ENCODE measurements at places on chromosomes 6 and 20.

DNA sequence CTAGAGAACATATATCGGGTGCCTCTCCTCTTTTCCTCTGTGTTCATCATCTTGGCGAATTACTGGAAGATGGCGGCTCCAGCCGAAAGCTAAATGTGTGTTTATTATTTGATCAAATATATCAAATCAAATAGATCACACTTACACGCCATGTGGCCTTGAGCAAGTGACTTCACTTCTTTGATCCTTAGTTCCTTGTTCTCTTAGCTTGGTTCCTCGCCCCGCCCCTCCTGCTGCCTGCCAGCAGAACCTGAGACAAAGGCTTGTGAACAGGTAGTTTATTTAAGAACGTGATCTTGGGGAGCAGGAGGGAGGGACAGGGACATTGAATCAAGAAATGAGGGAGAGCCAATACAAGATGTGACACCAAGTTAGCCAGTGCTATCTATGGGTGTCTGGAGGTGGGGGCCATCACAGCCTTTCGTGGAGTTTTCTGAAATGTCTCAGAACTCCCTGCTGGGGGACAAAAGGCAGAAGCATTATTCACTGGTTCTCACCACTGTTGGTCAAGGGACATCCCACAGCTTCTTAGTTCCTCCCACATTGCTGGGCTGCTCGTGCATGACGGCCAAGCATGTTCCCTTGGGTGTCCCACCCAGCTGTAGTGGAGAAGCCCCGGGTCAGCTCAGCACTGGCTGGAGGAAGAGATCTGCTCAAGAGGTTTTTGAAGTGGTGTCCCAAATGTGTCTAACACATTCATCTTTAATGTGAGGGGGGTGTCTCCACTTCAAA, 44.9 kb upstream of the RNF24 start:
- no peak for DNase-seq

GRCh38 chr20:18404172-18404571, 62.7 kb downstream of the DZANK1 start:
- no peak for DNase-seq

- no peak for DNase-seq
These were observed 36.7 kb downstream of the LRFN2 start for GRCh38 chr6:40550202-40551101.

GRCh38 chr6:22364306-22364705, 67.5 kb upstream of the PRL start:
- no peak for DNase-seq

DNA sequence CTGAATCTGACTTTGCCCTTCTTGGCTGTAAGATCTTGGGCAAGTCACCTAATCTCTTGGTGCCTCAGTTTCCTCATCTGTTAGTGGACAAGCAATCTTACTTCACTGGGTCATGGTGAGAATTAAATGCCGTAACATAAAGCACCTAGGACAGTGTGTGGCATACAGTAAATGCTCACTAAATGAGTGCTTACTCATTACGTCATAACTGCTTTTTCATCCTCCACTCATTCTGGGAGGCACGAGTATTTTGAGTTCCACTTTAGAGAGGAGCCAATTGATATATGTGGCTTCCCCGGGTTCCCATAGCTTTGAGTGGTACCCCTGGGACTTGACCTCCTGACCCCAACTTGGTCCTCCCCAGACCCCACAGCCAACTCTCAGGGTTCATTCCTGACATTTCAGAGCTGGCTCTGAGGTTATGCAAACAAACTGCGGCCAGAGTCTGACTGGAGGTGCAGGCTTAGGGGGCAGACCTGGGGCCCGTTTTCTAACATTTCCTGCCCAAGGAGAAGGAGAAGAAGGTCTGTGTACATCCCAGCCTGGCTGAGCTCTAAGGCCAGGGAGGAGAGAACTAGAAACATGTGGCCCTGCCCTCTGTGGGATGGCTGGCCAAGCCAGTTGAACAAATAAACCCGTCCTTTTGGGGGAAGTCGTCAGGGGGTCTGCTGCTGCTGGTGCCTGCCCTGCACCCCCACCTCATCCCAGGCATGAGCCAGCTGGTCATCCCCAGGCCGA, 5.8 kb downstream of the ANGPT4 start:
- DNase-seq: no peak

DNA sequence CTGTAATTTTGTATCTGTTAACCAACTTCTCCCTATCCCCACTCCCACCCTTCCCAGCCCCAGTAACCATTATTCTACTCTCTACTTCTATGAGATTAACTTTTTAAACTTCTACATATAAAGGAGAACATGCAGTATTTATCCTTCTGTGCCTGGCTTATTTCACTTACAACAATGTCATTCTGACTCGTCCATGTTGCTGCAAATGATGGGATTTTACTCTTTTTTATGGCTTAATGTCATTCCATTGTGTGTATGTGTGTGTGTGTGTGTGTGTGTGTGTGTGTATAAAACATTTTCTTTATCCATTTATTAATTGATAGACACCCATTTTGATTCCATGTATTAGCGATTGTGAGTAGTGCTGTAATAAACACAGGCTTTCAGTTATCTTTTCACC, 76.1 kb downstream of the COL19A1 start:
- DNase-seq: no peak

All from CD8-positive, alpha-beta memory T cell (primary cell).